Kasumi-1 (cell line): ENCODE measurements at places on chromosomes 2 and 18.

DNA sequence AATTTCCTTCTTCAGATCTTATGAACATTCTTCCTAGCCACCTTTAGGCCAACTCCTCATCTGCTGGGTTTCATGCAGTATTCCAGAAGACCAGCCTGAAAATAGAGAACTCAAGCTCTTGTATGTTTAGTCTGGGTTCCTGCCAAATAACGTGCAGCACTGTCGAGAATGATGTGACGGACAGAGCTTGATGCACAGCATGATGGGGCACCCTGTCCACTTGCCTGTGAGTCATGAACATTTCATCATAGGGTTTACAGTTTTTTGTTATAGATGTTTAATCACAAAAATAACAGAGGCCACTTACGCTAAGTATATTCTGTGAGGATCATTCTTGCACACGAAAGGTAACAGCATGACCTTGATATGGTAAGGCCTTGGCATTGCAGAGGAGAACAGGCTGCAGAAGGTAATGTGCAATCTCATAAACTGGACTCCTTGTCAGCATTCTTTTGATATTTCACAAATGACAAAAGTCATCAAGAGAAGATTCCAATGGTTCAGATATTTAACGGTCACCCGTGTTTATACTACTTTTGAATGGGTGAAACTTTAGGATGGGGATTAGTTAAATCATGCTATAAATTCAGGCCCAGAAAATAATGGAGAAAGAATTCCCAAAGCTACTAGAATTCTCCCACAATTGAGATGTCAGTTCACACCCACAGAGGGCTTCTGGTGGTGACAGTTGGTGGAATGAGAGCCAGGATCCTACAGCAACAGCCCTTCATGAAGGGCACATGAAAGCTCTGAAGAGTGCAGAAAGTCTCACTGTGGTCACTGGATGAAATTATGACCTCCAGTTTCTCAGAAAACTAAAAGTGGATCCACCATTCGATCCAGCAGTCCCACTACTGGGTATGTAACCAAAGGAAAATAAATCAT, 396.1 kb upstream of the RAB12 start:
- DNase-seq: no peak

DNA sequence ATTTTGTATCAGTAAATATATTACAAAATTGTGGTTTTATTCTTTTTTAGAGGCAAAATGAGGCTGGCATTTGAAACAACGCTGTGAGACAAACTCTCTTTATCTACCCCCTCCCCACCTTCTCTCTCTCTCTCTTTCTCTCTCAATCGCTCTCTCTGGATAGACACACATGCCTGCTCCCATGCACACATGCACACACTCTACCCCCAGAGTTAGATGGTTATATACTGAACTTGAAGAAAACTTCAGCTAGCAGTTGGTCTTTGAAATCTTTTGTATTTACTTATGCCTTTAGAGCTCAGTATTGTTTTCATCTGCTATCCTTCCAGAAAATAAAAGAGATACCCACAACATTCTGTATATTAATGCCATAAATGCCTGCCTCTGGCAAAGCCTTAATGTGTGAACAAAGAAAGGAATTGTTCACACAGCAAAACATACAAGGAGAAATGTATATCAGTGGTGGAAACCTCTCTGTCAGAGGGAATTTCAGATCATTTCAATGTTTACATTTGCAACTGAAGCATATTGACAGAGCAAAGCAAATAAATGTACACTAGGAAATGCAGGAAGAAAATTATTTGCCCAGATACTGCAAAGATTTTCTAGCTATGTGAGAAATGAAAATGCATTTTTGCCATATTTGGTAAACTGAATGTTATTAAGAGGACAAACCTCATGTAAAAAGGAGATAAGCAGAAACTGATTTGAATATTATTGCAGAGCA, 217.0 kb upstream of the UBE2E3 start:
- no peak for DNase-seq

DNA sequence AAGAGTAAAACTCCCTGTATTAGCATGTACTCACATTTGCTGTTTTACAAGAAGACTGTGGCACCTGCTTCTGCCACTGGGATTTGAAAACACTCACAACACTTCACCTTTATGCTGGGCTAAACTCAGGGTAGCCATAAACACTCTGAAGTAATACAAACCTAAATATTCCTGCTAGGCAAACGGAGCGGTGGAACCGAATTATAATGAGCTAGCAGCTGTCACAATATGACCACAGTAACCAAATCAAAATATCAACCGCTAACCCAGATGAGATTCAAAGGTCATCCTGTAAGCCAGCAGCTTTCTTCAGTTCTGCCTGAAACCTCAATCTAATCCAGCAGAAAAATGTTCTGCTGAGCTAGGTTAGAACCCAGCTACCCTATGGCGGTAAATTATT, 132.1 kb downstream of the TCF4 start:
- no peak for DNase-seq

DNA sequence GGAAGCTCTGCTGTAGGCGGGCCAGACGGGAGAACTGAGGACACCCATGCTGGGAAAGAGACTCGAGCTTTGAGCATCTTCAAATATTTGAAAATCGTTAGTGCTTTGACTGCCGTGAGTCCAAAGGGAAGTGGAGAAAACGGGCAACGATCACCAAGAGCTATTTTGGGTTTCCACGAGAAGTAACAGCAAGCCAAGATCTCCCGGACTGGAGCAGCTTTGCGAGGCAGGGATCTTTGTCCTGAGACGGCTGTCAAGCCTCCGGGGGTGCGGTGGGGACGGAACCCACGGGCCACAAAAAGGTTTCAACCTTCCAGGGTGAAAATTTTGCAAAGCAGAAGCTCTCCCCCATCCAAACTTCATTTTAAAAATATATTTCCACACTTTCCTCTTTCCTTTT, 195.8 kb downstream of the NDUFA10 start:
- DNase-seq: no peak

DNA sequence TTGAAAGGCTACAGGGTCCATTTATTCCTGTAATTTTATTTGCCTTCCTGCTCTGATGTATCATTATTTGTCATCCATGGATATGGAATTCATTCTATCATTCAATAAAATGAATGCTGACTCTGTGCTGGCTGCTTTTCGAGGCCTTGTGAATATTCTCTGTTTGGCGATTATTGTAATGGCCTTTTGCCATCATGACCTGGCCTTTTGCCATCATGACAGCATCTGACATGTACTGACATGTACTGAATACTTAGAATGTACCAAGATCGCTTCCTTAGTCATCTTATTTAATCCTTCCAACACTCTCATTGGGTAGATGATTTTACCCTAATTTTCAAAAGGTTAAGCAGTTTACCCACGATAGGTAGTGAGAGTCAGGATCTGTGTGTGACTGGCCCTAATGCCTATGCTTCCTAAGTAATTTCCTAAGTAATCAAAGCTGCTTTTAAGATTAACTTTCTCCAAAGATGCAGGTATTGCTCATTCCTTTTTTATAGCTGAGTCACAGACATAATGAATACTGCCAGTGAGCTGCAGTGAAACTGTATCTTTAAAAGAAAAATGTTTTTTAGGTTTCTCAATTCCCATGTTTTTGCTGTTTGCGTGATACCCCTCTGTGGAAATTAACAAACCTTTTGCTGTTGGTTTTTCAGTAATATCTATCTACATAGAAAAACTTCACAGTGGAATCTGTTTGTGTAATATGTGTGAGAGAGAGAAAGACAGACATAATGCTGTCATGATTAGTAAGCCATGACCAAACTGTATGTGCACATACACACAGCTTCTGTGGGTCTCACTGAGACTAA, 127.8 kb downstream of the CERS6 start:
- no peak for DNase-seq

- no peak for DNase-seq
Observed at GRCh38 chr18:79394534-79395307, 1.0 kb upstream of the NFATC1 start.

GRCh38 chr18:63207835-63208234, 111.7 kb downstream of the BCL2 start:
- DNase-seq: no peak

GRCh38 chr2:219563271-219563928, 7.9 kb downstream of the OBSL1 start:
- DNase-seq: no peak

DNA sequence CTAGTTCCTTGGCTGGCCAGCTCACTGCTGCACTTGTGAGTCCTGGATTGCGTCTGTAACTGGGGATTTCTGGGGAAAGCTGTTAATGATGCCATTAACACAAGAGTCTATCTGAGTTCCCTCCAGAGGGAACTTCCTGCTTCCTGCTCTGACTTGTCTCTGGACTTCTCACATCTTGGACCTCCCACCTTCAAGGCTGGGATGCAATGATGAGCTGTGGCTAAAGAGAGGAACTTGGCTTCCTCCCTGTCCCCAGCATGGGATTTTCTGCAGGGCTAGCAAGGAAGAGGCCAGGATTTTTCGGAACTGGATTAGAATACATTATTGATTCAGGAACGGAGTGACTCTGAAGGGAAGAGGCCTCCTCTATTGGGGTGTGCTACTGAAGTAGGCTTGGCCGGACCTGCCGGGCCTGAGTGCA, 155.5 kb downstream of the CLIP4 start:
- no peak for DNase-seq

DNA sequence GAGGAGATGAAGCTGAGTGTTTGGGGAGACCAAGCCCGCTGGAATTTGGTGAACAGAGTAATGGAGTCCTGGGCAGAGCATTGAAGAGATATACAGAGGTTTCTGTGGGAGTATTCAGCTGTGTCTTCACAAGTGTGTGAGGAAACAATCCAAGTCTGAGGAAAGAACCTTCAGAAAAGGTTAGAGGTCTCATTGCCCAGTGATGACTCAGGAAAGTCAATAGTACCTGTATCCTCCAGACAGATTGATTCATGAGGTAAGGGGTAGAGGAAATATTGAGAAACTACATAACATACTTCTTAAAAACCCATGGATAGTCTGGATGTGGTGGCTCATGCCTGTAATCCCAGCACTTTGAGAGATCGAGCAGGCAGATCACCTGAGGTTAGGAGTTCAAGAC, 392.3 kb downstream of the GALNT13 start:
- DNase-seq: no peak

DNA sequence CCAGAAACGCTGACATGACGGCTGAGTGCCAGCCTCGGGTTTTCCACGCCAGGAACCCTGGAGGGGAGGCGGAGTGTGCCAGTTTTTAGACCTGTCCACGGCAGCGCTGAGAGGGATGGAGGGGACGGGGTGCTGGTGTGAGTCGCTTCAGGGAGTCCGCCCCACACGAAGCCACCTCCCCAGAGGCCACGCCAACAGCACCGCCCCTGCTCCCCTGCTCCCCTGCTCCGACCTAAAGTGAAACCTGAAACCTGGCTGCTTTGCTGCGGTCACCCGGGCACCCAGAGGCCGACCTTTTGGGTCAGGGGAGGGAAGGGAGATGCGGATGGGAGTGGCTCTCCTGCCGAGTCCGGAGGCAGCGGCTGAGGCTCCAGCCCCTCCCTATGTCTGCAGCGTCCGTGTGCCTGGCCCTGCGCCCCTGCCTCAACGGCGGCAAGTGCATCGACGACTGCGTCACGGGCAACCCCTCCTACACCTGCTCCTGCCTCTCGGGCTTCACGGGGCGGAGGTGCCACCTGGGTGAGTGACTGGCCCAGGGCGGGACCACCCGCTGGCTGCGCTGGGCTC, 38.1 kb downstream of the SNED1 start:
- no peak for DNase-seq

- no peak for DNase-seq
Observed at GRCh38 chr2:98793897-98794830, 63.2 kb upstream of the MGAT4A start.

GRCh38 chr2:54329482-54330161, 73.6 kb upstream of the TSPYL6 start:
- DNase-seq: no peak

- DNase-seq: no peak
Observed at GRCh38 chr2:208570851-208571763, 164.5 kb downstream of the PTH2R start.

DNA sequence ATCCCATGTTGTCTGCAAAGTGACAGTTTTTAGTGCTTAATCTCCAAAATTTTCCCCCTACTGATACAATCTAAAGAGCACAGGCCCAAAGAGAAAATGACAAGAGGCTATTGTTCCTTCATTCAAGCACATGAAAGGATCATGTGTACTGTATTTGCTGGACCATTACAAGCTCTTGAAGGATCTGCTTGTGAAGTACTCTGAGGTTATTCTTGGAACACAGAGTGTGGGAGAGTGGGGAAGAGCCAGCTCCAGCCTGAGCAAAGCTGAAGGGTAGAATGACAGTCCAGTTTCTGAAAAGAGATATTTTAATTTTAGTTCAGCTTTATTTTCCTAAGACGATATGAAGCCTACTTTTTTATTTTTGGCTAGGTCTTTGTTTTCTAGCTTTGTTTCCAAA, 112.2 kb downstream of the GALNT3 start:
- no peak for DNase-seq

GRCh38 chr2:145593280-145593679, 1073.4 kb upstream of the ZEB2 start:
- DNase-seq: no peak

DNA sequence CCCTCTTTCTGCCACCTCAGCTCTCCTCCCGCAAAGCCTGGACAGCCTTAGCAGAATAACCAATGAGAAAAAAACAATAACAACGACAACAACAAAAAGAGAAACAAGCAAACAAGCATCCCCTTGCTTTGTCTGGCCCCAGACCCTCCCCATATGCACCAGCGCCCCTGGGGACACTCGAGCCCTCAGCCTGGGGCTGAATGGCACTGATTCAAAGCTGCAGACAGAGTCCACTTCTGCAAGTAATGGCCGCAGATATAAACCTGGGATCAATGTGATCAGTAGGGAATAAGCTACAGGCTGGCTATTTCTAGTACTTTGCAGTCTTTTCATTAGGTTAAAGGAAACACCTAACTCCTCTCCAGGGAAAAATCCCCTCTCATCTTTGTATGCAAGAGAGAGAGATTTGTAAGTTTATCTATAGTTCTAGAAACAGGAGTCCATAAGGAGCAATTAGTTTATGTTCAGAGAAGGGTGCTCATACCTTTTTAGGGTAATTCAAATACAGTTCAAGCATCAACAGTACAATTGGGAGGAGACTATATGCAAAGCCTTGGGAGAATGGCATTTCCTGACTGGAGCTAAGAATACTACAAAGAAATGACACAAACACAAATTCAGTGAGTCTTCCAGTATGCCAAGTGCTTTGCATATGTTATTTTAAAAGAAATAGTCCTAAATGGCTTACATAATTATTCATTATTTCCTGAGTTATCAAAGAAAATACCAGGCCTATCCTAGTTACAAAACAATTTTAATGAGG, 122.3 kb upstream of the DDX18 start:
- DNase-seq: no peak

DNA sequence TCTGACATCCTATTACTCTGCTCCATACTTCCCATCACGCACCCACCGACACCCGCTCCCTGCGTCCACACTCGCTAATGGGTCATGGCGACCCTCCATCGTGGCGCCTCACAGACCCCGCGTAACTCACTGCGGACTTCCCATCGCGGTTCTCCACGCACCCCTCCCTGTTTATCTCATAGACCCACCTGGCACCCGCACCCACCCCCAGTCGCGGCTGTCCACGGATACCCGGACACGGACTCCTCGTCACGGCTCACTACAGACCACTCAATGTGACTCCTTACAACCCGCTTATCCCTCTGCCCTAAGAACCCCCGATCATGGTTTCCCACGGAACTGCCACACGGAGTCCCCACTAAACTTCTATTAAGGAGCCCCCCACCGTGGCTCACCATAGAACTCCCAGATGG, 458 bp downstream of the CXXC1 start:
- no peak for DNase-seq
